ENCODE measurements at places on chromosomes 5 and 9.

- DNase-seq = no peak
Measured at GRCh38 chr5:167233507-167234220, 1057.8 kb upstream of the WWC1 start.

DNA sequence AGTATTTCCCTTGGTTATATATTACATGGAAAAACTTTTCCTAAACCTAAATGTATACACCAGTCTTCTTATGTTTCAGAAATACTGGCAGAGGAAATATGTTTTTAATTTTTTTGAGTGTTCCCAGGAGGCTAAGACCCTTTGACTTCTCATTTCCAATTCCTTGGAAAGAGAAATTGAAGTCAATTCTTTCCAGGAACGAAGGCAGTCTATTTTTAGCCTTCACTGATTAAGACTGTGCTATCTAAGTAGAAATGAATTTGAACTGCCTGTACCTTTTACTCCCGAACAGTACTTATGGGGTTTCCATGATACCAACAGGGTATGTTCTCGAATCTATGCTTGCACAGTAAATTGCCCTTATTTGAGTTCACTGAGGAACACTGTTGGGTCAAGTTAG lies 340.3 kb upstream of the CD180 start:
- DNase-seq = no peak

GRCh38 chr5:149544028-149544420 lies 7.2 kb downstream of the CSNK1A1 start:
- no peak for DNase-seq

GRCh38 chr9:77680581-77680980 lies 32.5 kb upstream of the GNA14 start:
- DNase-seq = no peak

DNA sequence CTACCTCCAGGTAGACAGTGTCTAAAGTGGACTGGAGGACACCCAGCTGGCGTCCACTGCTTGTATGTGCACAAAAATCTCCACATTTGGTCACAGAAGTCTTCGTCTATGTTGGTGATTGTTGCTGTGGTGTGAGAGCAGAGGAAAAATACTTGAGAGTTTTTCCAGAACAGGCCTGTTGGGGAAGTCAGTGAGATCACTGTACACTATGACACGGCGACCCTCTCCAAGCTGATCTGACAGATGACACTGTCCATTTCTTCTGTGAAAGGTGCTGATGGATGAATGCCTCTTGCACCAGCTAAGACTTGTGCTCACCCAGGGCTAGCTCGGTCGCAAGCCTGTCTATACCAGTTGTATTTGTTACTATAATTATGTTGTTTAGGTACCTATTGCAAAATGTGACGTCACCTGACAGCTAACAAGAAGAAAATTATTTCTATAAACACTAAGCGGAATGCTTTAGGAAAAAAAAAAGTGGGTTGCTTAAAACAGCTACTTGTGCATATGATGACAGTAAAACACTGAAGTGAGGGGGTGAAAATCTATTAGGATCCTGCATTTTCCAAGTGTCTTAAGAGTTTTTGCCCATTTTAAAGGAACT lies 142.3 kb downstream of the ROR2 start:
- no peak for DNase-seq

DNA sequence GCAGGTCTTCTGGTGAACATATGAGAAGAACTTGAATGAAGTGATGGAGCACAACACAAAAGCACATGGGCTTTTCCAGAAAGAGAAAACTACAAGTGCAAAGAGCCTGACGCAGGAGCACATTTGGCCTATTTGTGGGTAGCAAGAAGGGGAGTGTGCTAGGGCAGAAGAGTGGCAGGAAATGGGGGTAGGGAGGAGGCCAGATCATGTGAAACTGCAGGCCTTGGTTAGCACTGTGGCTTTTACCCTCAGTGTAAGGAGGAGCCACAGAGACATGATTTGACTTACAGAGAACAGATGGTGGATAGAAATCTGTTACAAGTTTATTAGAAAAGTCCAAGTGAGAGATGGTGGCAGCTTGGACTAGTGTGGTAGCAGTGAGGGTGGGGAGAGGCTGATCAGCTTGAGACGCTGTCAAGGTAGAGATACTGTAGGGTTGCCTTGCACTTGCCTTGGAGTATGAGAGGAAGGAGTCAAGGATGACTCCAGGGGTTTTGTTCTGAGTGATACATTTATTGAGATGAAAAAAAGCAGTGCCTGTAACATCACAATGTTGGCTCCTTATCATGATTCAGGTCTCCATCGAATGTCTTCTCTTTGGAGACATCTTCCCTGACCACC lies 126.7 kb downstream of the PPP2R2B start:
- peak; percentile 33 for DNase-seq

- no peak for DNase-seq
Measured at GRCh38 chr5:32283061-32283460, 29.7 kb downstream of the MTMR12 start.

DNA sequence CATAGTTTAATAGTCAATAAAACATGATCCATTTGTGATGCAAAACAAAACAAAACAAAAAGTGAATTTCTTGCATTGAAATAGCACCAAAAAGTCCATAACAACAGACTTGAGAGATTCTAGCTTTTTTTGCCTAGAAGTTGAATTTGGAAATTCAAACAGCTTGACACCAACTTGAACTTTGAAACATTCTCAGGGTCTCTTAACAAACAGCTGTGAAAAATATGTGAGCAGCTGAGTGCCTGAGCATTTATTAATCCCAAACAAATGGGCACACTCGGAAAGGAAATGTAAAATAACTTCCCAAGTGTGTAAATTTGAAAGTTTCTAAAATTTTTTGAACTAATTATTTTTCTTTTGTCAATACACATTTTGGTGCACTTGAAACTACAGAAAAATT lies 56.0 kb upstream of the HMHB1 start:
- no peak for DNase-seq

DNA sequence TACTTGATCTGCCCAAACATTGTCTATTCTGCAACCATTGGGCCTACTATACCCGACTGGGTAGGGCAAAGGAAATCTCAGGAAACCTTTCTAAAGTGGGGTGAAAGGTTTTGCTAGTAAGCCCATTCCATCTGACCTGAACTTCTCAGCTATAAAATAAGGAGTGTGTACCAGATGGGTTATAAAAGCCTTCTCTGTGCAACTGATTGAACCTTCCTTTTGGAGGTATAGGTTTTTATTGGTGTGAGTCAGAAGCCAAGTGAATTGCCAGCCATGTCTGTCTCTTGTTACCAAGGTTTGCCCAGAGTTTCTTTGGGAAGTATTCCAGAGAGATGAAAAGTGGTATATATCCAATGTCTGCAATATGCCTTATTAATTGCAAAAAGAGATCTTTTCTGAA lies 1271.0 kb upstream of the WWC1 start:
- no peak for DNase-seq

DNA sequence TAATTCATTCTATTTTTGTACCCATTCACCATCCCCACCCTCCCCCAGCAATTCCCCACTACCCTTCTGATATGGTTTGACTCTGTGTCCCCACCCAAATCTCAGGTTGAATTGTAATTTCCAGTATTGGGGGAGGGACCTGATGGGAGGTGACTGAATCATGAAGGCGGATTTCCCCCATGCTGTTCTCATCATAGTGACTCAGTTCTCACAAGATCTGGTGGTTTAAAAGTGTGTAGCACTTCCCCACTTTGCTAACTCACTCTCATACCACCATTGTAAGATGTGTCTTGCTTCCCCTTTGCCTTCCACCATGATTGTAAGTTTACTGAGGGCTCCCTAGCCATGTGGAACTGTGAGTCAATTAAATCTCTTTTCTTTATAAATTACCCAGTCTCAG lies 25.9 kb upstream of the TESK1 start:
- no peak for DNase-seq

- peak; percentile 55 for DNase-seq
Measured at GRCh38 chr5:176629853-176630680, at the start of the genes EIF4E1B and SNCB. TSS of gene EIF4E1B (plus strand) at chr5:176630675. CDS start at chr5:176642788, 12,113 bp downstream. TSS of gene SNCB (minus strand) at chr5:176630534. CDS start at chr5:176629654, 880 bp downstream.

- DNase-seq = no peak
Measured at GRCh38 chr5:61307191-61307590, 24.9 kb upstream of the ZSWIM6 start.

GRCh38 chr9:92685022-92685421 lies 15.1 kb upstream of the IPPK start:
- DNase-seq = no peak

GRCh38 chr5:170424629-170425028 lies 35.5 kb upstream of the KCNMB1 start:
- no peak for DNase-seq

GRCh38 chr9:126797903-126798302 lies 6.9 kb upstream of the ZBTB43 start:
- no peak for DNase-seq

GRCh38 chr5:78979909-78980308 lies 5.2 kb downstream of the ARSB start:
- no peak for DNase-seq

DNA sequence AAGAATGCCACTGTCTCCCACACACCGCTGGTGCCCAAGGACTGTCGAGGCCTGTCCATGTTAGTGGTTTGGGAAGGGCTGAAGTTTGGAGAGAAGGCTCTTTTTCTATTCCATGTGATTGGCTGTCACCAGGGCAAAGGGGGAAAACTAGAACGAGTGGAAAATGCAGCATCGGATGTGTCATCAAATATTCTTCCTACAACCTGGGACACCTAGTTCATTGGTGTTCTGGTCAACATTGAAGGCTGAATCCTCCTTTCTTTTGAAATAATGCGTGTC lies 53.2 kb downstream of the PIK3R1 start:
- DNase-seq = no peak

- no peak for DNase-seq
Measured at GRCh38 chr9:88256216-88256615, 117.9 kb upstream of the SPATA31C2 start.

DNA sequence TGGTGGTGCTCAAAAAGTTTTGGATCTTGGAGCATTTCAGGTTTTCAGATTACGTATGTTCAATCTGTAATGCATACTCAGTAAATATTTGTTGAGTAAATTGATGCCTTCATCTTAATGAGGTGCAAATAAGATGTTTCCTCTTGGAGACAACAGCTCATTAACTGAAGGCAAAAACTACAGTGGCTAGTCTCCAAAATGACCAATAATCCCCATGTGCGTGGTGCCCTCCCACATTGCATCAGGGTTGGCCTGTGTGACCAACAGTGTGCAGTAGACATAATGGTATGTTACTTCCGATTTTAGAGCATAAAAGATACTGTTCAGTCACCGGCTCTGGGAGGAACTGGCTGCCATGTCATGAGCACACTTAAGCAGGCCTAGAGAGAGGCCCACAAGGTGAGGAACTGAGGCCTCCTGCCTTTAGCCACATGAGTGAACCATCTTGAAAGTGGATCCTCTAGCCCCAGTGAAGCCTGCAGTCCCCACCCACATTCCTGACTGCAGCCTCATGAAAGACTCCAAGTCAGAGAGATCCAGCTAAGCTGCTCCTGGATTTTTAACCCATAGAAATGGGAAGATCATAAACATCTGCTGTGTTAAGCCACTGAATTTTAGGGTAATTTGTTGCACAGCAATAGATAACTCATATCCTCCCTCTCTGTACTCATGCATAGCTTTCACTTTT lies 55.7 kb downstream of the LIFR start:
- no peak for DNase-seq

GRCh38 chr5:135222171-135222681 lies 176.8 kb downstream of the MACROH2A1 start:
- DNase-seq = no peak

DNA sequence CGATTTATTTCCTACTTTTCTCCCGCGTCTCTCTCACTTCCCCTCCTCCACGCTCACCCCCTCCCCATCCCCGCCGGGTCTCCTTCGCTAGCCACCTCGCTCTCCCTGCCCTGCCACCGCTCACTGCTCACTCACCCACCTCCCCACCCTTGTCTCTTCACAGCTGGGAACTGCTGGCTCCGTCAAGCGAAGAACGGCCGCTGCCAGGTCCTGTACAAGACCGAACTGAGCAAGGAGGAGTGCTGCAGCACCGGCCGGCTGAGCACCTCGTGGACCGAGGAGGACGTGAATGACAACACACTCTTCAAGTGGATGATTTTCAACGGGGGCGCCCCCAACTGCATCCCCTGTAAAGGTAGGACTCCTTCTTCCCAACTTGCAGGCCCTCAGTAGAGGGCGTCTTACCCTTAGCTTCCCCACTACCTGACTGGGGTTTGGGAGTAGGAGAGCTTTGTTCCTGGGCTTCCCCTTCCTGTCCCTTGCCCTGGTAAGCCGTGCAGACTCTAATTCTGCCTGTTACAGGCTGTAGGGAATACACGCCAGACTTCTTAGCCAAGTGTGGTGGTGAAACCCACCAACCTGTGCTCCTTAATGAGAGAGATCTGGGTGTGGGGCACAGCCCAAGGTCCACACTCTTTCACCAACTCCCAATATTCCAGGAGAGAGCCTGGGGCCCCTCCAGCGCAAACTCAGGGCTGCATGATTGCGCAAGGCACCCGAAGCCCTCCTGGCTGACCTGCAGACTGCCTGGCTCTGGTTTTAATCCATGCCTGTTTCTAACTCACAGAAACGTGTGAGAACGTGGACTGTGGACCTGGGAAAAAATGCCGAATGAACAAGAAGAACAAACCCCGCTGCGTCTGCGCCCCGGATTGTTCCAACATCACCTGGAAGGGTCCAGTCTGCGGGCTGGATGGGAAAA lies 2.5 kb downstream of the FST start:
- DNase-seq = no peak

- no peak for DNase-seq
Measured at GRCh38 chr5:122156724-122157325, 27.5 kb downstream of the ZNF474 start.

- no peak for DNase-seq
Measured at GRCh38 chr5:139645430-139645871, 2.7 kb upstream of the CXXC5 start.

DNA sequence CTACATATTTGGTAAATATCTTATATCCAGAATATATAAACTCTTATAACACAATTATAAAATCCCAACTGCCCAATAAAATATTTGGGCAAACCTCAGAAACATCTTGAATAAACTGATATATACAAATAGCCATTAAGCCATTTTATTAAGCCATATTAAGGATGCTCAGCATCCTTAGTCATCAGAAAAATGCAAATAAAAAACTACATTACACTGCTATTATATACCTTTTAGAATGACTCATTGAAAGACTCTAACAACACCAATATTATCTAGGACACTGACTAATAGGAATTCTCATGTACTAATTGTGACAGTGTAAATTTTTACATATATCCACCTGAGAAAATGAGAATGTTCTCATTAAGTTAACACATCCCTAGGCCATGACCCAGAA lies 77.8 kb downstream of the CDH10 start:
- DNase-seq = no peak

GRCh38 chr5:51377151-51378060 lies 5.8 kb upstream of the ISL1 start:
- DNase-seq = no peak

- DNase-seq = no peak
Measured at GRCh38 chr5:146474065-146474464, 26.9 kb downstream of the TCERG1 start.

Data from stimulated activated CD4-positive, alpha-beta T cell treated with anti-CD3 and anti-CD28 coated beads, Interleukin-4, amount 100 ng/mL, for 4 hours (primary cell).